ENCODE measurements at places on chromosomes 2 and 18. TPM values are rescaled to one million over a fixed set of nuclear protein-coding genes. Genes with fewer than 3 reads are reported as not detected.

- no peak for DNase-seq
Observed at GRCh38 chr2:66948234-66948633, 448.9 kb upstream of the ETAA1 start.

DNA sequence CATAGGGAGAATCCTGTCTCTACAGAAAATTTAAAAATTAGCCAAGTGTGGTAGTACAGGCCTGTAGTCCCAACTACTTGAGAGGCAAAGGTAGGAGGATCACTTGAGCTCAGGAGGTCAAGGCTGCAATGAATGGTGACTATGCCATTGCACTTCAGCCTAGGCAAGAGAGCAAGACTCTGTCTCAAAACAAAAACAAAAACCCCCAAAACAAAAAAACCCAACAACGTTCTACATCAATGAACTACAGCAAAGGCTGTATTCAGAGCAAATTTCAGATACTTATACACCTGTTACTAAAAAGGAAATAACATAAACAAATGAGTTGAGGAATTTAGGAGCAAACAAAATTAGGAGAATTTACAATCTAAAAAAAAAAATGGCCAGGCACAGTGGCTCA, 22.6 kb downstream of the YES1 start:
- no peak for DNase-seq

- DNase-seq: peak; percentile 44
Observed at GRCh38 chr2:109173311-109174171, 44.5 kb downstream of the SH3RF3 start.

DNA sequence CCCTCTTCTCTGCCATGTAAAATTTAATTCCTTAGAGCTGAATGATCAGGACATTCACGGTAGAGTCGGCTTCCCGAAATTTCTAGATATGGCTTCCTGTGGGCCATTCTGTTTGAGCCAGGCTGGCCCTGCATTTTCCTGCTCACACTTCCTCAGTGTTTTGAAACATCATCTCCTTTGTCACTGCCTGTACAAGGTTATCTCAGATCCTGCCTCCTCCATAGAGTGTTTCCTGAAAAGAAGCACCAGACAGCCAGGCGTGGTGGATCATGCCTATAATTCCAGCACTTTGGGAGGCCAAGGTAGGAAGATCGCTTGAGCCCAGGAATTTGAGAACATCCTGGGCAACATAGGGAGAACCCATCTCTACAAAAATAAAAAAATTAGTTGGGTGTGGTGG, 43.6 kb downstream of the GRHL1 start:
- no peak for DNase-seq

Gene LINC00305
- not detected for total RNA-seq

Gene FAHD2B
- total RNA-seq: 4.6 TPM

Gene SMYD5
- 11.4 TPM for total RNA-seq

Gene BBS5
- 2.0 TPM for total RNA-seq

Data from right lobe of liver (tissue), 6 donors.